ENCODE measurements at places on chromosomes 5 and 9. TPM values are rescaled to one million over a fixed set of nuclear protein-coding genes. Genes with fewer than 3 reads are reported as not detected.
A peak's percentile ranks its signal among the peaks of the same experiment; 100 is the strongest.

GRCh38 chr9:92762781-92763708 is 1.6 kb downstream of the BICD2 start:
- H3K4me1 ChIP-seq = no peaks in the 10 kb centered on the region
- no peaks in the 10 kb centered on the region for H3K36me3 ChIP-seq
- no peaks in the 10 kb centered on the region for H3K27me3 ChIP-seq
- H3K4me3 ChIP-seq = peak overlapping the region; percentile 94
- H3K27ac ChIP-seq = no peak overlapping the region

- DNase-seq = no peak
- no peak overlapping the region for H3K4me3 ChIP-seq
- H3K36me3 ChIP-seq = no peaks in the 10 kb centered on the region
- no peaks in the 10 kb centered on the region for H3K4me1 ChIP-seq
- H3K27ac ChIP-seq = no peak overlapping the region
- no peaks in the 10 kb centered on the region for H3K27me3 ChIP-seq
These were observed 269.4 kb upstream of the PTGER4 start for GRCh38 chr5:40410231-40410861.

GRCh38 chr5:2724831-2725230 is 26.6 kb downstream of the IRX2 start:
- H3K4me1 ChIP-seq = no peaks in the 10 kb centered on the region
- H3K36me3 ChIP-seq = no peaks in the 10 kb centered on the region
- H3K4me3 ChIP-seq = no peak overlapping the region
- no peak overlapping the region for H3K27ac ChIP-seq
- no peak for DNase-seq

IDNK gene
- 1.7 TPM for total RNA-seq

SOX30 gene
- not detected for total RNA-seq
